Umbilical cord (tissue), 2 donors: ENCODE measurements at places on chromosomes 1 and 21. TPM values are rescaled to one million over a fixed set of nuclear protein-coding genes. Genes with fewer than 3 reads are reported as not detected.

Gene OR2T33
- total RNA-seq = 2.6 TPM

Gene RGS16
- 4.6 TPM for total RNA-seq

Gene PRAMEF9
- not detected for total RNA-seq

Gene MCL1
- 323 TPM for total RNA-seq

Gene CELA3A
- not detected for total RNA-seq

Gene DDX20
- total RNA-seq = 16.9 TPM

Gene L1TD1
- total RNA-seq = 4.6 TPM

Gene AMY2A
- total RNA-seq = 26.2 TPM

Gene SMCP
- total RNA-seq = 3.6 TPM

Gene NPHS2
- total RNA-seq = not detected

Gene PCAT6
- not detected for total RNA-seq

Gene PPIH
- 10.4 TPM for total RNA-seq

Gene MAD2L2
- total RNA-seq = 15.2 TPM

Gene CD53
- 30.1 TPM for total RNA-seq

Gene PLD5
- 2.4 TPM for total RNA-seq

Gene SLC30A1
- 27.7 TPM for total RNA-seq

Gene TFF2
- total RNA-seq = not detected

Gene BSND
- total RNA-seq = 0.24 TPM

Gene CASQ2
- total RNA-seq = 38.5 TPM

Gene NR5A2
- total RNA-seq = 4.3 TPM

Gene CRYAA
- not detected for total RNA-seq

Gene TESK2
- 6.0 TPM for total RNA-seq

Gene RHOU
- total RNA-seq = 65.7 TPM

Gene NID1
- 173 TPM for total RNA-seq
